ENCODE measurements at places on chromosomes 5 and 9.
A peak's percentile ranks its signal among the peaks of the same experiment; 100 is the strongest.

GRCh38 chr5:68424799-68425537 lies 209.4 kb downstream of the PIK3R1 start:
- DNase-seq = no peak

- DNase-seq = peak; percentile 55
Observed at GRCh38 chr5:124000538-124000937, 488.6 kb downstream of the CSNK1G3 start.

DNA sequence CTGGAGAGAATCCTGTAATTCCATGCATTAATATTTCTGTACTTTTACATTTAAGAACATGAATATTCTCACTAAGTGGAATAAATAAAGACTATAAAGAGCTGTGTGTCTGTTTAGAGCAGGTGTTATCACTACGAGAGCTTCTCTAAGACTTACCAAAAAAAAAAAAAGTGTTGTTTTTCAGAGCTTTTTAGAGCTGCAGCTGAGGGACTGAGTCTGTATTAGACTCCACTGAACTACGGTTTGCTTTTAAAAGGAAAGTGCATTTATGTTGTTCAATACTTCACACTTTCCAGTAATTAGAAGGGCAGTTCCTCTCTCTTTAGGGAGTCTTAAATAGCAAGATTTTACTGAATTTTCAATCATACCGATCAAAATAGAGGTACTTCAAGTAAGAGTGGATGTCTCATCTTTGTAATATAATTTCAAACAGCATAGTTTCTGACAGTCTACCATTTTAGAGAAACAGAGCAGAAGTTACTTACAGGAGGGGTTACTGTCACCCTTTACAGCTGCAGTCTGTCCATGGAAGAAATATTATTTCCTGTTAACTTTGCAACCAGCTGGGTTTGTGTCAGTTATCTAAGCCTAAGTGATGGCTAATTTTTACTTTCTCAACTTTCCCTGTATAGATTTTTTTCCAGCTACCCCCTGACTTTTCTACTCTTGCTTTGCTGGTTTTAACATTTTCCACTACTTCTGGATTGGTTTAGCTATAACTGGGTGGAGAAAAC lies 2.4 kb downstream of the SYK start:
- no peak for DNase-seq

DNA sequence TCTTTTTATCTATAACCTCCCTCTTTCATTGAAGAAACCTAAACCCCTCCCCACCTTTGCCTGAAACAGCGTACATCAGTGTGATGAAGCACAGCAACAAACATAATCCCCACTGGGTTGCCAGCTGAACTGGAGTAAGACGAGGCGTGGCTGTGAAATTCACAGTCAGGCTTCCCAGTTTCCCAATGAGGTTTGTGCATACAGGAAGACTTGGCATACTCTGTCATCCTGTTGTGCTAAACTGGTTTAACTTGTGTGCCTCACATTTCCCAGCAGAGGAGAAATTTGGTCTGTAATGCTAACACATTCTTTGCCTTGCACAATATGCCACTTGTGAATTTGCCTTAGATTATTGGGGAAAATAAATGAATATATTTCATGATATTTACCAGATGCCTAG lies 121.5 kb downstream of the SV2C start:
- no peak for DNase-seq

GRCh38 chr9:105320568-105320967 lies 76.1 kb downstream of the SLC44A1 start:
- DNase-seq = no peak

GRCh38 chr9:76516871-76517270 lies 57.9 kb downstream of the GCNT1 start:
- no peak for DNase-seq

- peak; percentile 62 for DNase-seq
Observed at GRCh38 chr5:115831163-115831768, 10.1 kb downstream of the ATG12 start.

DNA sequence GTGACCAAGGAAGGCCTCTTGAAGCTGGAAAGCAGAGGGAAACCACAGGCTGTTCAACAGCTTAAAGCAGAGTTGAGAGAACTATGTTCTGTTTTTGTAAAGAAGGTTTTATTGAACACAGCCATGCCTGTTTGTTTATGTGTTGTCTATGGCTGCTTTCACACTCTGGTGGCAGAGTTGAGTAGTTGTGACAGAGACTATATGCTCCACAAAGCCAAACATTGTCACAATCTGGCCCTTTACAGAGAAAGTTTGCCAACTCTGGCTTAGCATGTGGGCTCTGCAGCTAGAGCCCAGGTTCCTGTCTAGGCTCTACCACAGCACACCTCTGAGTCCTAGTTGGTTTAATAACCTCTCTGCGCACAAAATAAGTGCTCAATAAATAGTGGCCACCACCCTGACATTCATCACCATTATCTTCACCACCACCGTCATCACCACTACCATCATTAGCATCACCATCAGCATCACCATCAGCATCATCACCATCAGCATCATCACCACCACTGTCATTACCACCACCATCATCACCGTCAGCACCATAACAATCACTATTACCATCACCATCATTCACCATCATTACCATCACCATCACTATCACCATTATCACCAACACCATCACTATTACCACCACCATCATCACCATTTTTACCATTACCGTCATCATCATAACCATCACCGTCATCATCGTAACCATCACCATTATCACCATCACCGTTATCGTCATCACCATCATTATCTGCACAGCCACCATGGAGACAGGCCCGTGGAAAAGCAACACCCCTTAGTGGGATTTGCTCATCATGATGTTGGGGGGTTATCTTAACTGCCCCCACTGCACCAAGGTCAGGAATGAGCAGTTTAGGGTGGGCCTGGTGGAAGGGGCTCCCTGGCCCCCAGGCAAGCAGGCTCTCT lies 18.3 kb downstream of the AKNA start:
- DNase-seq = no peak

DNA sequence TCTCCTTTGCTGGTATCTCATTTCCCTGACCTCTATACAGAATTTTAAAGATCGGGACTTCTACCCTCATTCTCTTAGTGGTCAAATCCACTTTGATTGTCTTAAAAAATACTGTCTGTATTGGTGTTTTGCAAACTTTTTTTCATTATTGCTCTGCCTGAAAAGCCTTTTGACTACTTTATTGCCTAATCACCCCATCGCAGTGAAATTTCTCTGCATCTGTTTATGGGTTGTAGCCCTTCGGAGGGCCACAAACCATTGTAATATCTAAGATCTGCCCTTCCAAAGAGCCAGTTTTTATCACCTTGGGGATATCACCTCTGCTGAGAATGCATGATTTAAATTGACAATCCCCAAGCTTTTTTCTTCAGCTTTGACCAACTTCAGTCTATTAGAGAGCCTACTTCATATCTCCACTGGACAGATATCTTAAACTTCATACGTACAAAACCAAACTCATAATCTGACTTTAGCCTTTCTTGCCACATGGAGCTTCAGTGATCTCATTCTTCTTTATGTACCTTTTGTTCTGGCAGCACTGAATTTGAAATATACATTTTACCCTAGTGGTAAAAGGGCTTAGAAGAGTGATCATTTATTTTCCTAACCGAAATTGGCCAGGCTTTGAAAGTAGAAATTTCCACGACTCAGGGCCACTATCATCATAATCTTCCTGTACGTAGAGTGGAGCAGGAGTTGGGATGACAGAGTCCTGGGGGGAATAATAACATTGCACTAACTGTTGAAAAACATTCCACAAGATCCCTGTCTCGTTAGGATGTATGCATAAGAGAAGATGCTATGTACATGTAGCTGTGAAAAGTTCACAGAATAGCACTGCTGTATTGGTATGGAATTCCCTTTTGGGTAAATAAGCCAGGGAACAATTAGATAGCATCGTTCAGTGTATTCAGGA lies 21.4 kb downstream of the KIF2A start:
- no peak for DNase-seq

- DNase-seq = peak; percentile 64
Observed at GRCh38 chr9:128099231-128099931, 28.1 kb downstream of the PTGES2 start.

GRCh38 chr9:131543141-131543540 lies 2.2 kb upstream of the PRRT1B start:
- DNase-seq = no peak

DNA sequence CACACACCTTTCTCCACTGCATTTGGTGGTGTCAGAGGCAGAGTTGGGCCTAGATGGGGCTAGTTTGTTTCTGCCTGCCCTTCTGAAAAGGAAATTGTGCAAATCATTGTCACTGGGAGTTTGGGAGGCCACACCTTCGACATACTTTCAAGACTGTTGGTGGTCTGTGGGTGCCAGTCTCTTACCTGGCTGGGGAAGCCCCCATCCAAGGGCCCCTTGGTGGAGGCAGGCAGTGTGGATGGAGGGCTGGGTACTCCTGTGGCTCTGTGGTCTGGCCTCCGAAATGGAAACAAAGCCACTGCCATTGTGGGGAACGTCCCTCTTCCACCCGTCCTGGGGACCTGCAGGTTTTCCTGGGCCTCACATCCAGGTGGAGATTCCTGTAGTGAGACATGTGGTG lies 10.9 kb upstream of the PHYHD1 start:
- DNase-seq = no peak

DNA sequence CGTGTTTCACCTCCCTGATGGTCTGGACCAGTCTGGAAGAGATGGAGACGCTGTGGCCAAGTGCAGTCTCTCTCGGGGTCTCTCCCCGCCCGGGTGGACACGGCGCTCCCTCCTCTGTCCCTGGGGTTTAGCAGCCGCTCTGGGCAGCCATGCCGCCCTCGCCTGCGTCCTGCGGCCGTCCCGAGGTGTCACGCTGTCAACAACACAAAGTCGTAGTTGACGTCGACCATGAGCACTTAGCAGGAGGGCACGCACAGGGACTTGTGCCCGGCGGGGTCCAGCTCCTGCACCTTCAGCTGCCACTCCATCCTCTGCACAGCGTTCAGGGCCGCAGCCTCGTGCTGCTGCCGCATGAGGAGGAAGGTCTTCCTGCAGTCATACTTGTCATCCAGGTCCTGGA lies 368.9 kb downstream of the CDH9 start:
- no peak for DNase-seq

- DNase-seq = no peak
Observed at GRCh38 chr5:117203584-117203983, 629.0 kb upstream of the SEMA6A start.

DNA sequence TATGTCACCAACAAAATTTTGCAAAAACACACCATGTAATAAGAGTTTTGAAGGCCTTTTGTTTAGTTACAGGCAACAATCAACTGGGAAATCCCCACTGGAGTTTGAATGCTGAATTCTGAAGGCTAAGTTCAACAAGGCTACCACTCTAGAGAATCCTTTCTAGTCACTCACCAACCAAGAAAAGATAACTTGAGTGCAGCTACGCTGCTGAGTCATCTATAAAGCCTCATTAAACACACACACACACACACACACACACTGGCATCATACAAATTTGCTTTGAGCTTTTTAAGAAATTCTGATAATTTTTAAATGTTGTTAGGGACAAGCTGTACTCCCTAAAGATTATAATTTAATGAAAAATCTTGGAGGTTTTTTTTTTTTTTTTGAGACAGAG lies 219.6 kb downstream of the DENND1A start:
- peak; percentile 83 for DNase-seq

DNA sequence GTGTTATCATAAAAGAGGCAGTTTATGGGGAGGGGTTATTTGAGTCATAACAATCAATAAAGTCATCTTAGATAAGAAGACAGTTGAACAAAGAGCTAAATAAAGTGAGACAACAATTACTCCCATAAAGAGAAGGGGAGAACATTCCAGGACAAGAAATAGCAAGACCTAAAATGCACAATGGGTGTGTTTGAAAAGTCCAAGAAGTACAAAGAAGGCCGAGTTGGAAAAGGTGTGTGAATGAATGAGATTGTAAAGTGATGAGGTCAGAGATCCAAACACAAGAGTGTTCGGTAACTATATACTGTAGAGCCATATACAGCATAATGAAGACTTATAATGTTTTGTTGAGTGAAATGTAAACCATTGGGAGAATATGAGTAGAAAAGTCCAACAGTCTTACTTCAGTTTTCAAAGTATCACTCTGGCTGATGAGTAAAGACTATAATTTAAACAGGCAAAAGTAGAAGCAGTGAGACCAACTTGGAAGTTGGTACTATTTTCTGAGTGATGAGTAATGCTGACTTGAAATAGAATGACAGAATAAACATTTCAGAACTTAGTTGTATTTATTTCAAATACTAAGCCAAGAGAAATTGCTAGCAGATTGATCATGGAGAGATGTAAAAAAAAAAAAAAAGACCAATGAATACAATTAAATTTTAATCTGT lies 868.7 kb upstream of the CDH9 start:
- DNase-seq = peak; percentile 12

DNA sequence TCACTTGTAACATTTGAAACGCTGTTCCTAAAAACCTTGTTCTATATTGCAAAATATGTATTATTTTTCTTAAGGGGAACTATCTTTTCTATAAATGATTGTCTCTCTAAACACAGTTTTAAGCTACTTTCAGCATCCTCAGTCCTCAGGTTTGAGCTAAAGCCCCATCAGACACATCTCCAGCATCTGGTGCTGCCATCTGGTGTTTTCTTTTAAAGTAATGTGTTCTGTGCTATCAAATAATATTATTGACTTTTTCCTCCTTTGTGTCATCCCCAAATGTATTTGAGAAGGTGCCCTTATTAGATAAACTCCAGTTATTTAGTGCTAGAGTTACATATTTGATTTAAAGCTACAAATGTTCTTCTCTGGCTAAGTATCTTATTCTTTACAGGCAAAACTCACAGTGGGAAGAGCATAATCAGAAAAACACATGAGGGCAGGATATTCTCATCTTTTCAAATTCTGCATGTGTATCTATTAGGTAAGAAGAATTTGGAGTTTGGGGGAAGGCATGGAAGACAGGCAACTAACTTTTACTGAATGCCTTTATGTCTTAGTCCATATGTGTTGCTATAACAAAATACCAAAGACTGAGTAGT lies 27.5 kb downstream of the ZNF474 start:
- DNase-seq = peak; percentile 76

- peak; percentile 89 for DNase-seq
Observed at GRCh38 chr5:146965761-146966659, 87.5 kb upstream of the PPP2R2B start.

DNA sequence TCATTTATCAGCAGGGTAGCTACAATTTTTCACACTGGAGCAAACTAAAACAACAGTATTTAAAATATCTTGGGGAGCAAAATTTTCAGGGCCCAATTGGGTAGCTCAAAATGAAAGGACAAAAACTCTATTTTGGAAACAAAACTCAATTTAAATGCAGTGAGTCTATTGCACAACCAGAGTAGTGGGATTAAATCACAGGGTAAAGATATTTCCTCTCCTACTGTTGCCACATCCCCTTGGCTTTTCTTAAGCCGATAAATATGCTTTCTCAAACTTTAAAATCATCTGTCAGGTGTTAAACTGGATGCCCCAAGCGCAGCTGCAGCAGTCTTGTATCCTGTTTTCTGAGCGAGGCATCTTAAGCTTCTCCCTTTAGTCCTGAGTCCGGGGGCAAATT lies 1474.3 kb upstream of the CDH9 start:
- DNase-seq = no peak

- DNase-seq = no peak
Observed at GRCh38 chr9:106600955-106601560, 261.9 kb upstream of the ZNF462 start.

GRCh38 chr5:172920447-172920849 lies 38.8 kb upstream of the RPL26L1 start:
- DNase-seq = peak; percentile 96

Data from astrocyte of the hippocampus (primary cell).